Activated CD8-positive, alpha-beta memory T cell treated with anti-CD3 and anti-CD28 coated beads for 1 hour (primary cell): ENCODE measurements at places on chromosomes 16 and 17.
A peak's percentile ranks its signal among the peaks of the same experiment; 100 is the strongest.

DNA sequence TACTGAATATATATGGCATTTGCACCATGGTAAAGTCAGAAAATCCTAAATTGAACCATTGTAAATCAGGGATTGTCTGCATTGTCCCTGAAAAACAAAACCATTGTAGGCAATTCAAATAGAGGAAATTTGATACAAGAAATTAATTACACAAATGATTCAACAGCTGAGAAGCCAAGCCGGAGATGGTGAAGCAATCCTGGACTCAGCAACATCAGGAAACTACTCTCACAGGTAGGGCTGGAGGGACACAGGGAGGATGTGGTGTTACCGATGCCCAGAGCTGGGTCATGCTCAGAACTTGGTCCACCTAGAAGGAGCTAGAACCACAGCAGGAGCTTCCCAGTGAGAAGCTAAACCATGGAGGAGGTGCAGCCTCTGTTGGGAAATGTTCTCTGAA lies 18.5 kb upstream of the SCNN1B start:
- DNase-seq = no peak

GRCh38 chr17:56395787-56396186 lies 197.7 kb upstream of the NOG start:
- DNase-seq = no peak

DNA sequence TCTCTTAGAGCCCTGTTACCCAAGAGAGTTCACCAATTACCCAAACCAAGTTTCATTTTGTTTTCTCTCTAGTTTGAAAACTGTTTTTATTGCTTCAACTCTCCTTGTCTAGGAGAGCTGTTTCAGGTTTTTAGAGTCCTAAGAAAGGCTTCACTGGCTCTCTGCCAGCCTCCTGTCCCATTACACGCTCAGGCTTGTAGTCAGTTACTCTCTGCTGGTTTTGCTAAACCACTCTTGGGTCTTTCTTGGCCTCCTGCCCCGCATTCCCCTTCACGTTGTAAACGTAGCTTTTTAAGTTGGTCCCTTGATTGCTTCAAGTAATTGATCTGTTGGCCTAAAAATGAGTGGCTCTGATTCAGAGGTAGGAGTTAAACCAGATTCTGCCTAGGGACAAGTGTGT lies 529.1 kb downstream of the MAF start:
- no peak for DNase-seq

GRCh38 chr16:28609631-28610594 lies at the start of gene SULT1A1:
SULT1A1 (minus strand) TSS chr16:28610044; CDS start chr16:28608855, 1,189 bp downstream.
- no peak for DNase-seq

DNA sequence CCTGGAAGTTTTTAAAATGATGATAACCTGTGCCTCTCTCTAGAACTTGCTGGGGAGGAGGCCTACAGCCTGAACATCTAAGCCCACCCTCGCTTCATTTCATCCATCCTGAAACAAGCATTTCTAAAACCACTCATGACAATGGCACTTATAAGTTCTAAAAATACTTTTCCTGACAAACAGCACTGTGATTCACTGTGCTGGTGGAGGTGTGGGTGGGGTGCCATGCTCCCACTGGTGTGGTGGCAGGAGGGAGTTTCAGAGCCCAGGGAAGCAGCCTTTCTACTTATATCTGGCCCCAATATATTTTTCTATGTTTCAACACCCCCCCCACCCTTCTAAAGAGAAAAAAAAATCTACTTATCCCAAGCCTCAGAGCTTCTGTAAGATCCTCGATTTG lies 52.6 kb downstream of the RAB11FIP4 start:
- no peak for DNase-seq

GRCh38 chr16:17529982-17530760 lies 59.4 kb upstream of the XYLT1 start:
- DNase-seq = no peak

DNA sequence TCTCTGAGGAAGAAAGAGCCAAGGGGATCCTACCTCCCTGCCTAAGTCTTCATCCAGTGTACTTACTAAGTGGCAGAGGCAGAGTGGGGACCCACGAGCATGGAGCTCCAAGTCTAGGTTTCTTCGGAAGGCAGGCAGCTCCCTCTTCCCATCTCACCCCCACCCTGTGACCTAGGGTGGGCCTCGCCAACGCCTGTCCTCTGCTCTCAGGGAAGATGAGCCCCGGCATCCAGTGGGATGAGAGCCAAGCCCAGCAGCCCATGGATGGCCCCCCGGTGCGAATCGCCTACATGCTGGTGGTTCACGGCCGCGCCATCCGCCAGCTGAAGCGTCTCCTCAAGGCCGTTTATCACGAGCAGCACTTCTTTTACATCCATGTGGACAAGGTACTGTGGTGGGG lies 8.3 kb downstream of the XYLT2 start:
- no peak for DNase-seq

DNA sequence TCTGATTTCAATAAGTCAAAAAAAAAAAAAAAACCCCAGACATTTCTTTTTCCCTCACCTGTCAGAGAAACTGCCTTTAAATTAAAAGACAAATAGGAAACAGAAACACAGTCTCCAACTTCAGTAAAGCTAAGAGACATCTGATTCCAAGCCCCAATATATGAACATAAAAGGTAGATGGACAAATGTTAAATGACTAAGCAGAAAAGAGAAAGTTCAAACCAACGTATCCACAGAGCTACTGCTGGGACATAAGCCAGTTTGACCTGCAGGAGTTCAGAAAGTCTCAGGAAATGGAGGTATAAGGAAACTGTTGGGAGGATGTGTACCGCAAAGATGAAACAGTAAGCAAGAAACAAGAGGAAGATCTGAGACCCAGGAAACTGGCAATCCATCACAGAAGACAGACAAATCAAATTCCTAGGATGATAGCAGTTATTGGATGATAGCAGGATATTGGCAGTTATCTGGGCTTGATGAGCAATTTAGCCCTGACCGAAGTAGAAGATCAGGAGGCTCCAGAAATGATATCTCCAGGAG lies 135.0 kb downstream of the BRIP1 start:
- DNase-seq = no peak

- no peak for DNase-seq
These were observed at the start of gene RAB37 for GRCh38 chr17:74736513-74737298. RAB37 (plus strand) TSS chr17:74737256; CDS start chr17:74737273, 17 bp downstream.

GRCh38 chr17:11461993-11462548 lies 136.2 kb upstream of the DNAH9 start:
- DNase-seq = no peak

DNA sequence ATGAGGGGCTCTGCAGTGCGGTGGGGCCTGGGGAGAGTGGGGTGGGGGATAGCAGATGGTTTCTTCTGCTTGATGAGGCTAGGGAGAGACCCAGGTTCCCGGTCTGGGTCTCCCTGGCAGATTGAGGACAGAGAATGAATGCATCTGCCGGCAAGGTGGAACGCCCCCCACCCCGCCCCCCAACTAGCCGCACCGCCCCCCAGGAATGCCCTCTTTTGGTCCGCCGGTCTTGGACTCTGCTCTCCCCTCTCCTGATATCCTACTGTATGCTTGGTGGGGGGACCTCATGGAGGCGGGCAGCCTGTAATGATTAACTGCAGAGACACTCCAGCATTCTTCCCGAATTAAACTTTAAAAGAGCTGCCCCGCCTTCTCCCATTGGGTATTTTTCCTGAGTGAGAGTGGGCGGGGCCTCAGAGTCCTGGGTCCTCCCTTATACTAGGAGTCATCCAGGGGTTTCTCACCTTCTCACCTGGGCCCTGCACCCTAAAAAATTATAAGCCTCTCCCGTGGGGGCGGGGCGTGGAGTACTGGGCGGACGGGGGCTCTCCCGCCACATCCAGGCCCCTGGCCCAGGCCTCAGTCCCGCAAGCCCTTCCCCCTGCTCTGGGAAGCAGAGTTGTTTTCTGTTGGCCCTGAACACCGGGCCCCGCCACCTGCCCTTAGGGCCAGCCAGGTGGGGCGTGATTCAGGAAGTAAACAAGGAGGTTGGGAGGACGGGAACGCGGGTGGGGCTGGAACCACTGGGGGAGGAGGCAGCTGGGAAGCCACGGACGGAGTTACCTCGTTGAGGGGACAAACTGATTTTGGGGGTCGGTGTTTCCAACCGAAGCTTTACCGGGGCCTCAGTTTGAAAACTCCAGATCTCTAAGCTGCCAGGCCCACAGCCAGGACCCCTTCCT lies 1.5 kb downstream of the GRB7 start:
- DNase-seq = no peak

- no peak for DNase-seq
These were observed 2.5 kb downstream of the SEC14L1 start for GRCh38 chr17:77143306-77143705.

- DNase-seq = no peak
These were observed 4.3 kb downstream of the ENDOV start for GRCh38 chr17:80419255-80419654.

- DNase-seq = no peak
These were observed 79.9 kb upstream of the CBX4 start for GRCh38 chr17:79919164-79919585.

- peak; percentile 86 for DNase-seq
These were observed 4.6 kb downstream of the DHX58 start for GRCh38 chr17:42107597-42108576.

DNA sequence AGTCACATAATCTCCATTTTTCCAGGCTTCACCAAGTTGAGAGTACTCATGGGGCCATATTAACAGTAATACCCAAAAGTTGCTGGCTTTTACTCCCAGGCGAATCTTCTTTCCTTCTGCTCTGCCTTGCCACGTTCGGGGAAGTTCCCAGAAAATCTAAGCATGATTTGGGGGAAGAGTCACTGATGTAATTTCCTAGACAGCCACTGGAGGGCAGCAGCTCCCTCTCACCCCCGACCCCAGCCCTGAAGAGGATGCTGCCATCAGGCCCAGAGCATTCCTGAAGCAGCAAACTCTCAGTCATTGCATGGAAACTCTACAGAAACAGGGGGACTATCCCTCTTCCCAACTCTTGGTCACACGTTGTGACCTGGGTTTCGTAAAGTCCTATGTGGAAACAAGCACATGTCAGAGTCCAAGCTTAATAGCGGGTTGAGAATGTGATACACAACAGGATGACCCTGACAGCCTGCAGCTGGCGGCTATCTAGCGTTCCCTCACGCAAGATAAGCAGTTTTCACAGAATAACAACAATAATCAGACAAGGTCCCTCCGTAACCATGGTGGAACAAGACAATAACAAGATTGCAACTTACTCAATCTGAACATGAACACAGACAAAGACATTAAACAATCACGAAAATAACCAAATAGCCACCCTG lies 43.8 kb upstream of the DHX40 start:
- peak; percentile 3 for DNase-seq

DNA sequence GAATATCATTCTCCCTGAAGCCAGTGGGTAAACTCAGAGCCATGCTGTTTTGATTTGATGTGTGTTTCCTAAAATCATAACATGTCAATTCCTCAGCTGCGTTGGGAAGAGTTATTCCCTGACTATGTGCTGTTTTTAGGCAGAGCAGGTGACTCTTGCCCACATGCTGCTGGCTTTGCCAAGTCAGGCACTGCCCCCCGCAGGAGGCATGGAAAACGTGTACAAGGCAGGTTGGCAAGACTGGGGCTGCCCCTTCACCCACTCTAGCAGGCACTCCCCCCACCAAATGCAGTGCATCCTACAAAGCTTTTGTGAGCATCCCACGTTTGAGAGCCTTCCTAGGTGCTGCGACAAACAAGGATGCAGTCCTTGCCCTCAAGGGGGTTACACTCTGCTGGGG lies 38.3 kb upstream of the NAT9 start:
- DNase-seq = no peak

DNA sequence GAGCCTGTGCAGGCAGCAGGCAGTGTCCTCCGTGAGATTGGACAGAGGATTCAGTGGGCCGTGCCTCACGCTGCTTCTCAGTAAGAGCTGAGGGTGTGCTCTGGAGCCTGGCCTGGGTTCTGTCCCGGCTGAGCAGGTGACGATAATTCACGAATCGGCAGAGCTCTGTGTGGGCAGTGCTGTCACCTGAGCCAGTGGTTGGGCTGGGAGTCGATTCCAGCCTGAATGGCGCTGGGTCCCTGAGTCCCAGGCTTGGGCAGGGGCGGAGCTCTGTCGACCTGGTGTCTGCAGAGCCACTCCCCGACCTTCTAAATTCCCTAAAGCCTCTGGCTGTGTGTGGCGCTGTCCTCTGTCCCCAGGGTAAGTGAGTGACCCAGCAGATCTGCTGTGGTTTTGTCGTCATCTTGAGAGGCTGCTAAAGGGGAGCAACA lies 8.4 kb downstream of the ACSF3 start:
- DNase-seq = no peak

GRCh38 chr17:58264407-58265103 lies 16.2 kb downstream of the MPO start:
- no peak for DNase-seq

GRCh38 chr17:72665852-72666851 lies 426.3 kb downstream of the SLC39A11 start:
- no peak for DNase-seq

DNA sequence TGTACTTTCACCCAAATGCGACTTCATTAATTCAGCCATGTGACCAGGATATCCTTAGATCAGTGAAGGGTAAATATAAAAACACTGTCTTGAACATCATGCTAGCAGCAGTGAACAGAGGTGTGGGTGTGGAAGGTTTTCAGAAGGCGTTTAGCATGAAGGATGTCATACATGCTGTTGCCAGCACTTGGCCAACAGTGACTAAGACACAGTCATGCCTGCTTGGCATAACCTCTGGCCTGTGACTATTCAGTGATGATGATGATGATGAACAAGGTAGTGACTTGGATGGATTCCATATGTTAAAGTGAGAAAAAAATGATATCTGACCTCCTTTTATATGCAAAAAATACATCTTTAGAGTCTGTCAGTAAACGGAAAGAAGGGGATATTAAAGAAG lies 97.9 kb downstream of the MAP2K4 start:
- no peak for DNase-seq

GRCh38 chr16:733382-734207 lies 6.7 kb downstream of the HAGHL start:
- peak; percentile 37 for DNase-seq

GRCh38 chr17:20213449-20213848 lies 204.3 kb downstream of the SPECC1 start:
- DNase-seq = no peak

- DNase-seq = no peak
These were observed 41.5 kb upstream of the ZFHX3 start for GRCh38 chr16:73089420-73089819.

- no peak for DNase-seq
These were observed 34.9 kb upstream of the RBFOX3 start for GRCh38 chr17:79645777-79646088.

GRCh38 chr16:8962393-8963009 lies 1.2 kb downstream of the USP7 start:
- peak; percentile 22 for DNase-seq
